ENCODE measurements at places on chromosomes 5 and 9.

- no peak for DNase-seq
Observed at GRCh38 chr9:30172206-30172605, 2212.2 kb upstream of the ACO1 start.

DNA sequence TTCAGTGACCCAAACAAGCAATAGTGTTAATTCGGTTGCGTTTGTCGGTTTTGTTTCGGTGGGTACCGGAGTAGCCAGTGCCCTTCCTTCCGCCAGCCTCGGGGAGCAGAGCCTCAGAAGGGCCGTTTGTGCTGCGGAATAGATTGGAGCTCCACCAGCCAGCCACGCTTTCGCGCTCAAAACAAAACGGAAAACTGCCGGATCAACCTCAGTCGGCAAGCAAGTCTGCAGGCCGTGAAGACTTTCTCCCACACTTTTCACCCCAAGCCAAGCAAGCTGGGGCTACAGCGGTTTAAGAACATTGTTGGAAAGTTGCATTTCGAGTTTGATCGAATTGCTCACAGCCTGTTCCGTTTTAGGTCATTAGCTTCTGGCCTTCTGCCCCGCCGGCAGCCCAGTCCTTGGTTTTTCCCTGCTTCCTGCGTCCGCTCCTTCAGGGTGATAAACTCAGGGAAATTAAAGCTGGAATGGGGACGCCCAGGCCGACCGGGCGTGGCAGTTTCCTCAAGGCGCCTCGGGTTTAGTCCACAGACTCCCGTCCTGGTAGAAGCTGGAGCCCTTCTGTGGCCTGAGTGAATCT lies 803 bp upstream of the CCNO start:
- peak; percentile 49 for DNase-seq

GRCh38 chr5:115601701-115602590 lies at the start of gene TICAM2:
Gene TICAM2, minus strand, starts transcription at chr5:115602479. Its CDS starts 21,223 bp downstream, at chr5:115581256.
- peak; percentile 90 for DNase-seq

GRCh38 chr5:23507278-23507685 lies at the start of gene PRDM9:
Gene PRDM9, plus strand, starts transcription at chr5:23507609. Its CDS starts 1,425 bp downstream, at chr5:23509034.
- peak; percentile 44 for DNase-seq

GRCh38 chr5:163988566-163988965 lies 483.1 kb downstream of the MAT2B start:
- no peak for DNase-seq

DNA sequence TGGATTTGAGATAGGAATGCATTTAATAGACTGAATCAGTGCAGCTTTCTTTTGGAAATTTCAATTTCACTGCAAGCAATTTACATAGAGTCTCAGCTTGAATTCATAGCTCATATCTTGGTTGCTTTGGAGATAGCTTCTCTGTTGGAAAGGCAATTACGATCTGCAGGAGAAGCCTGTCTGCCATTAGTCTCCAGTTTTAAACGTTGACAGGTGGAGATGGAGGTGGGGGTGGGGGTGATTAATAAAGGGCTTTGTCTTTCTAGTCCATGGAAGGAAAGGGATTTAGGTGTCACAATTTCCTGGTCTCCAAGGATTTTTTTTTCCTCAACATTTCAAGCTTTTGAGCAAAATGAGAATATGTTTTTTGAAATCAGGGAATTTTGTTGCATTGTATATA lies 184.7 kb downstream of the CARTPT start:
- no peak for DNase-seq

- DNase-seq, result no peak
Observed at GRCh38 chr9:32092031-32092430, 292.4 kb upstream of the ACO1 start.

GRCh38 chr9:76394960-76395252 lies 680 bp upstream of the RFK start:
- DNase-seq, result peak; percentile 58

- DNase-seq, result no peak
Observed at GRCh38 chr9:3865141-3865772, 339.5 kb upstream of the RFX3 start.

DNA sequence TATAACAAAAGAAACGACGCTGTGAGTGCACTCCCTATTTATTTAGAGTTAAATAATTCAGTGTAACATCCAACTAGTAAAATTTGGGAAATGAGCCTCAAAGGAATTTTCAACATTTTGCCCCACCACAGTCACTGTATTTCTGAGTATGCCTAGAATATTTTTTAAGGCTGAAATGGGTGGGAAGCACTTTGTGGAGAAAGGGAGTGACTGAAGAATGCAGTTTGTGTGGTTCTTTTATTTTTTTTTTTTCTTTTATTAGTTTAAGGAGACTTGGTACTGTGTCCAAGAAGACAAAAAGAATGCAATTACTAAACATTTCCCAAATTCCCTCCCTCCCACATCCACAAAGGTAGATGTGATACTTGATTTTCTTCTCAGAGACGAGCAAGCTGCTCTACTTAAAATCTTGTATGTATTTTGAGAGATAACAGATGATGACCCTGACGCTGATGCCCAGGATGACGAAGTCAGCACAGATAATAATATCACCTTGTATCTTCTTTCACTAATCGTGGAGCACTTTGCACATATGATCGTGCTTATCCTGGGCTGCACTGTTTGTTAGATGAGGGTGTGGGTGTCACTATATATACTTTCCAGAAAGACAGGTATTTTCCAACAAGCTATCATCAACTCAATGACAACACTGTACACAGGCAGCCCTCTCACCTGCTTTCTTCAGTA lies 586.3 kb downstream of the RAB3C start:
- no peak for DNase-seq

GRCh38 chr5:134772461-134773125 lies 14.0 kb downstream of the DDX46 start:
- DNase-seq, result no peak

DNA sequence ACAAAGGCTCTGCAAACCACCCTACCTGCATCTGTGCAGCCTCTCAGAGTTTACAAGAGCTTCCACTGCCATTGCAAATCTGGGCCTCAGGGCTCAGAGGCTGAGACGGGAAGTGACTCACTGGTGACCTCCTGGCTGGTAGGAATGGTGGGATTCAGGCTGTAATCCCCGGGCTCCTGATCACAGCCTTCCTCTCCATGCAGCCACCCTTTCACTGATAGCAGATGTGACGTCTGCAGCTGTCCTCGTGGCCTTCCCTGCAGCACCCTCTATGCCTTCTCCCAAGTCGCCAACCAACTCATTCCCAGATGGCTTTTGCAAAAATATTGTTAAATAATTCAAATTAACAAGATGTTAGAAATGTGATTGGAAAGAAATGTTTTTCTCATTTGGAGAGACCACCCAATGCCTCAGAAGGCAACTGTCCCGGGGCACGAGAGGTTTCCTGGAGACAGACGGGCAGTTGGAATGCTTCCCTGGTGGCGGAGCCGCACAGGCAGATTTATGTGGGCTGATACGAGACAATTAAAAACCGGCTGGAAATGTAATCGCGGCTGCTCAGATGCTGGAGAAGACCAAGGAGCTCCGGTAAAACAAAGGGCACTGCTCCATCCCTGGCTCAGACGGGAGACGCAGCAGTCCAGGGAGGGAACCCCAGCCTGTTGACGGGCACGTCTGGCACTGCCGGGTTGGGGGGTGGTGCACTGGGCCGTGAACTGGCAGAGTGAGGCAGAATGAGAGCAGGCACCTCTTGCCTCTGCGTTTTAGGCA lies 34.4 kb upstream of the SLC25A51 start:
- no peak for DNase-seq

- DNase-seq, result peak; percentile 27
Observed at GRCh38 chr5:150082889-150083288, 3.5 kb downstream of the CSF1R start.

- peak; percentile 38 for DNase-seq
Observed at GRCh38 chr5:132056610-132057497, 3.6 kb upstream of the IL3 start.

DNA sequence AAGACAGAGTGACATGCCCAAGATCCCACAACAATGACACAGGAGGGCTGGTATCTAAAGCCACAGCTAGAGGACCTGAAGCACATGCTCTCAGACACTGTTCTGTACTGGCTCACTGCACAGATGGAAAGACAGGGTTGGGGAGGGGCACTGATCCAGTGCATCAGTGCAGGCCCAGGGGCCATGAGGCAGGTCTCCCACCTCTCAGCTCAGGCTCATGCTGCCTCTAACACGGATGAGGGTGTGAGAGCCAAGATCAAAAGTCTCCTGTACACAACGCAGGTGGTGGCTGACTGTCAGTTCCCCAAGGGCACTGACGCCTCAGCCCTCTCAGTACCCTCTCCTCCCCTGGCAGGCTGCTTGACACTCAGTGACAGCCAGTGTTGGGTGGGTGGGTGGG lies 10.9 kb downstream of the RAPGEF1 start:
- DNase-seq, result no peak

GRCh38 chr9:97563458-97564135 lies 62.1 kb downstream of the TMOD1 start:
- peak; percentile 8 for DNase-seq

DNA sequence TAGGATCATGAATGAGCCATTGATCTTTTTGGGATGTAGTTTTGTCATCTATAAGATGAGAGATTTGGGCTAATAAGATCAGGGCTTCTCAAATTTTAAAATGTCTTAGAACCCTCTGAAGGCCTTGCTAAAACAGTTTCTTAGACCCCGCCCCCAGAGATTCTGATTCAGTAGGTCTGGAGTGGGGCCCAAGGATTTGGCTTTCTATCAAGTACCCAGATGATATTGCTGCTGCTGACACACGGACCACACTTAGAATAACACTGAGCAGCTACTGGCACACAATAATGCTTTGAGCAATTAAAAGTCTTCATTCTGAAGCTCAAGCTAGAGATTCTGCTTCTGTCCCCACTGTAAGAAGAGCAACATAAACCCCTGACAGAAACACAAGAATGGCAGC lies 216.7 kb downstream of the SMARCA2 start:
- DNase-seq, result no peak

DNA sequence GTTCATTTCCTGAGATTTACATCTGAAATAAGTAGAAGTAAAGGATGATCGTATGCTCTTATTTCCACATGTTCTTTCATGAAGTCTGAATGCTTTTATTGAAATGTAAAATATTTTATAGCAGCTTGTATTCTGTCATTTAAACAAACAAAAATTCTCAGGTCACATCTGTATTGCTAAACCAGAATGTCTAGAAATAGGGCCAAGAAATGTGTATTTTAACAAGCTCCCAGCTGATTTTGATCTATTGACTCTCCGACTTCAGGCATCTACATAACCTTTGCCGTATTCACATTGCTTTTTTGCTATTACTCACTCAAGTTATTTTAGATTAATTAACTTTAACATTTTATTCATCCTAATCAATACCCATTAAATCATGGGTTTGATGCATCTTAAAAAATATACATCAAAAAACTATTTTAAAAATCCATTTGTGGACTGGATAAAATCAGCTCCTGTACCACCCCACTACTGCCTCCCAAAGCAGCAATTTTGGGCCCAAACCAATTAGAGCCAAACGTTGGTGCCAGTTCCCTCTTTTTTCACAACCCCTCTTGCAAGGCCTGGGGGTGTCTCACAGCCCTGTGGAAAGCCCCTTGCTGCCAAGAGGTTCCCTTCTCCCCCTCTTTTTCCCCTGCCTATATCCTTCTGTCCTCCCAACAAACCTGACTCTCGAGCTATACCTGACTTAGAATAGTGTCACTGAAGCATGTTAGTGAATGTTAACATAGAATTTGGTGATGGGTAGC lies 34.5 kb downstream of the HAVCR1 start:
- no peak for DNase-seq

GRCh38 chr5:1507457-1507856 lies 16.3 kb downstream of the LPCAT1 start:
- no peak for DNase-seq

- DNase-seq, result no peak
Observed at GRCh38 chr9:98922721-98923435, 20.8 kb upstream of the COL15A1 start.

GRCh38 chr5:101174981-101175380 lies 271.9 kb upstream of the ST8SIA4 start:
- DNase-seq, result no peak

- DNase-seq, result no peak
Observed at GRCh38 chr9:127926906-127927200, 3.7 kb downstream of the PIP5KL1 start.

- DNase-seq, result no peak
Observed at GRCh38 chr5:110751902-110752762, 13.3 kb downstream of the SLC25A46 start.

DNA sequence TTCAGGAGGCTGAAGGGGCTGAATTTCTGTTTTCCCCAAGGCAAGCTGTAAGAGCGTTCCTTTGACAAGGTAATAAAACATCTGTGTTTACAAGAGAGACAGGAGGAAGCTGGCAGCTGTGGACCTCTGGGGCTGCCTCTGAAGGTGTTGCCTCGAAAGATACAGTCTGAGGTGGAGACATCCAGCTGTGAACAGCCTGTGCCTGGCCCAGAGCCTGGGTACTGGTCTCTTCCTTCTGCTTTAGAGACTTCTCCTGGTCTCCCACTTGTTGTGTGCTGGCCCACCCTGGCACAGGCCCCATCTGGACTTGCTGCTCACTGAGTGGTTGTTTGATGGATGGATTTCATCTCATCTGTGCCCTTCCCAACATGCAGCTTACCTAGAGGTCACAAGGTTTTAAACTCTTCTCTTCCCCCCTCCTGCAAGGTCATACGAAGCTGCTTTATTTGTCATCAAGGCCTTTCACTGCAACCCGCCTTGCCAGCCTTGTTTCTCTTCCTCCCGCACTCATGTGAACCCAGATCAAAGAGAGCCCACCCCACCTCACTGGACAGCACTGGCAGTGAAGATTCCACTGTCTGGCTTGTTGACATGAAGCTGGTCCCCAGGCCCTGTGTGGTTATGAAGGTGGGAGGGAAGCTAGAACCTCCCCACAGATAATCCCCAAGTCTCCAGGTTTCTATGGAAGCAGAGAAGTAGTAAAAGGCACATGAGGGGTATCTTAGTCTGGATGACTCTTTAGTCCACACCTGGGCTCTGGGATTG lies 35.0 kb upstream of the ALDH1B1 start:
- DNase-seq, result no peak

GRCh38 chr9:104921067-104921741 lies 6.8 kb downstream of the ABCA1 start:
- no peak for DNase-seq

DNA sequence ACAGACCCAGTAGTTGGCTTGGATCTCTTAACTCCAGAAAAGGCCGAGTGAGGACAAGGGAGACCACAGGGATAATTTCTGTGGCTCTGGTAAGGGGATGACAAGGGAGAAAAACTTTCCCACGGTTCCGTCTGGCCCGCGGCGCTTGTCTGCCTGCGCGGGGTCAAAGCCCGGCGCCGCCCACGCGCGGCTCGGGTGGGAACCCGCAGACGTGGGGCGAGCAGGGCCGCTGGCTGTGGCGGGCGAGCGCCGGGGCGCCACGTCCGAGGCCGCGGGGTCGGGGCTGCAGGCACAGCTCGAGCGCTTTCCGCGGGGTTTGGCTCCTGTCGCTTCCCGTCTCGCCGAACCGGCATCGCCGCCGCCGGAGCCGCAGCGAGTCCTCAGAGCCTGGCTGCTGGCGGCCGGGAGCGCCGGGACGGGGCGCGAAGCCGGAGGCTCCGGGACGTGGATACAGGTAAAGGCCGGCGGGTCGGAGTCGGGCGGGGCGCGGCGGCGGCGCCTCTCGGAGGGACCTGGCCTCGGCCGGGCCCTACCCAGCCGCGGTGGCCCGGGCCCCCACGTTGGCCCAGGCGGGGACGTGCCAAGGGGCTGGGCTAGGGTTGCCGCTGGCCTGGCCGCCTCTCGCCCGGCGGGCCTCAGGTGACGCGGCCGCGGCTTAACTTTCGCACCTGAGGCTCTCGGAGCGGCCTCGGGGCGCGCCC lies at the start of gene RNF180:
RNF180 (plus strand) TSS at position 344 of the 701 bp plus-strand sequence. CDS start 34,965 bp downstream, outside the sequence.
- peak; percentile 85 for DNase-seq

GRCh38 chr9:99024959-99025358 lies 80.0 kb upstream of the TGFBR1 start:
- DNase-seq, result no peak

GRCh38 chr5:8844847-8845246 lies 701.0 kb downstream of the SEMA5A start:
- no peak for DNase-seq

- no peak for DNase-seq
Observed at GRCh38 chr9:10706788-10707187, 94.0 kb upstream of the PTPRD start.

Data from H7 (cell line).